ENCODE measurements at places on chromosomes 7 and 10.

- no peak for DNase-seq
These were observed 123.7 kb downstream of the GRK5 start for GRCh38 chr10:119331061-119331460.

- no peak for DNase-seq
These were observed 2.6 kb downstream of the ATRNL1 start for GRCh38 chr10:115095758-115096157.

- DNase-seq: no peak
These were observed 16.9 kb downstream of the PRKRIP1 start for GRCh38 chr7:102413091-102413490.

DNA sequence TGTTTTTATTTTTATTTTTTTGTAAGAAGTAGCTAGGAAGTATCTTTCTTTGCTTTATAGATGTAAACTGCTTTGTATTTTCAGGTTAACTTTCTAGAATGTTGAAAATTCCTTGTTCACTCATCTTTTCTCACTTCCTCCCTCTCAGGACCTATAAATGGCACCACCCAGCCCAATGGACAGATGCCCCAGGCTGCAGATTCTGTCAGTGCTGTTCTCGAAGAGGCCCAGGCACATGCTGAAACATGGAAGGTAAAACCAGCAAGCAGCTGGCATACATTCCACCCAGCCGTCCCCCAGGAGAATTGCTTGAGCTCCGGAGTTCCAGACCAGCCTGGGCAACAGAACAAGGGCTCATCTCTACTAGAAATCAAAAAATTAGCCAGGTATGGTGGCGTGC lies 47.1 kb upstream of the PDSS1 start:
- no peak for DNase-seq

DNA sequence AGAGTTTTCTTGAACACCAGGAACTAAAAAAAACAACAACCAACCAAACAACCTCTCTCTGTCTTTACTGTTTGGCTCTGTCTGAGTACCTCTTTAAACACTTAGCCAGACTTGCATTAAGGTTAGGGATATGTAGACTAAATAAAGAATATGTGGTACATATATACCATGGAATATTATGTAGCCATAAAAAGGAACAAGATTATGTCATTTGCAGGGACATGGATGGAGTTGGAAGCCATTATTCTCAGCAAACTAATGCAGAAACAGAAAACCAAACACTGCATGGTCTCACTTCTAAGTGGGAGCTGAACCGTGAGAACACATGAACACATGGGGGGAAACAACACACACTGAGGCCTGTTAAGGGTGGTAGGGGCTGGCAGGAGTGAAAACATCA lies 116.0 kb upstream of the ANTXRL start:
- no peak for DNase-seq

DNA sequence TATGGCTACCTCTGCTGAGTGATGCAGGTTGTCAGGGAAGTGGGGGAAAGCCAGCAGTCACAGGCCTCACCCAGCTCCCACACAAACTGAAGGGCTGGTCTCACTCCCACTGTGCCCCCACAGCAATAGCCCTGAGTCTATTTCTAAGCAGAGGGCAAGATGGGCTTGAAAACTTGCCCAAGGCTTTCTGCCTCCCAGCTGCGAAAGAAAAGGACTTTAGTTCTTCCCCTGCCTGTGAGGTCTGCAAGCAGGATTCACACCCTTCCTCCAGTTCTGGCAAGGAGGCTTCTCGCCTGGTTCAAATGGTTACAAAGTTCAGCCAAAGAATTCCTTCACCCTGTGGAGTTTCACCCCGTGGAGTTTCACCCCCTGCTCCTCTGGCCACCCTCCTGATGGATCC lies 63.3 kb upstream of the PRLHR start:
- no peak for DNase-seq

DNA sequence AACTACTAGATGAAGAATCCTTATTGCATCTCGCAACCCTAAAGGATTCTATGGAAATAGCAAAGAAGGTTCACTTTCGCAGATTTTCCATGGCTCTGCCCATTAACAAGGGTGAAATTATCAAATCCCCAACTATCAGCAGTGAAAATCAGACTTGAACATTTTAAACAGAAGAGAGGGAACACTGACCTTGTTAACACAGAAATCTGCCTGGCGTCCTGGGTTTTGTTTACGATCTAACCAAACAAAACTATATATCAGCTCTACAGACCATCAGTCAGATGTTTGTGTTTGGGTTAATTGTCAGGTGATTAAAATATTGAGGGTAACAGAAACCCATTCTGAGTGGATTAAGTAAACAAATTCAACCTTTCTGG lies 1.9 kb downstream of the CTTNBP2 start:
- no peak for DNase-seq

DNA sequence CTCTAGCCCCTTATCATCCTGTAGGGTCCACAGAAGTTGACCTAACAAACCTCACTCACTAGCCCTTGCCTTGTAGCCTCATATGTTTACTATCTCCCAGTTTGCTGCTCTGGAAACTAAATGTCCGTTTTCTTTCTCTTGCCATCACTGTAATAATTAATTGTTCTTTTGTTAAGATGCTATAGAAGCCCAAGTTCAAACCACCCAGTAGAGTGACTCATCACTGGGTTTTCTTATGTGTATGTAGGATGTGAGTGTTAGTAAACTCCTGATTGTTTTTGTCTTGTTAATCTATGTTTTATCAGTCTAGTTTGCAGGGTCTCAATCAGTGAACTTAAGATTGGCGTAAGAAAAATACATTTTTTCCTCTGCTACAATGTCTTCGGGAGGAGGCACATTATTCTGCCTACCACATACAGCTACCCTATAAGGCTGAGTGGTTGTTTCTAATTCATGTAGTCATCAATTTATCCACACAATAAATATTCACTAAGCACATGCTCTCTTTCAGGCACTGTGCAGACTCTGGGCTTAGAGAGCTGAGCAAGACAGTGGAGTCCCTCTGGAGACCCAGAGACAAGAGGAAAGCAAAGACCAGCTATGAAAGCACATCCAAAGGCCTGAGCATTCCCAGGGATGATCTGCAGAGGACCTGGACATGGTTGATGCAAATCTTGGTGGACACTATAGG lies 474.1 kb upstream of the AKR1E2 start:
- DNase-seq: no peak

DNA sequence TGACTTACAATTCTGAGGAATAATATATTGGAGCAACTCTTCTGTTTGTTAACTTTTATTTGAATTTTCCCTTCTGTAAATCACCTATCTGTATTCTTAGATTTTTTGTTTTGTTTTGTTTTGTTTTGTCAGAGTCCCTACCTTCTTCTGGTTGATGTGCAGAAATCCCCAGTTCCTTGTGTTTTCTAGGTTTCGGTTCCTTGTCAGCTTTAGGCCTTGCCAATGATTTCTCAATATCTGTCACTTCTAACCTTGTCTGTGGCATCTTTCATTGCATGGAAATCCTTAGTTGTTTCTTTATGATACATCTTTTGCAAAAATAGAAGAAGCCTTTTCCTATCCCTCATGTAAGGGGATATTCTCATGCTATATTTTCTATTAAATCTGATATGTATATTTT lies 21.7 kb upstream of the ST8SIA6 start:
- no peak for DNase-seq

DNA sequence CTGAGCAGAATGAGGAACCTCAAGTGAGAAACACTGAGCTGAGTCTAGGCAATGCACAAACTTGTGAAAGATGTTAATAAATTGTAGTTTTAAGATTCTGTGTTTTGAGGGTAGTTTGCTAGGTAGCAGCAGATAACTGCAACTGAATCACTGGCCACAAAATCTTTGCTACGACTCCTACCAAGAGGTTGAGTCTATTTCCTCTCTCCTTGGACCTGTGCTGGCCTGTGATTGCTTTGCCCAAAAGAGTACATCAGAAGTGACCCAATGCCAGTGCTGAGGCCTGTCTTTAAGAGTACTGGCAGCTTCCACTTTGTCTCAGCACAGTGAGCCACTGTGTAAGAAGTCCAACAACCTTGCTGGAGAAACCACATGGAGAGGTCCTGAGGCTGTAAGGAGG lies 11.9 kb upstream of the TSPAN13 start:
- no peak for DNase-seq

Data from hindlimb muscle (tissue), 1 donor.